ENCODE measurements at places on chromosomes 7 and 10.
A peak's percentile ranks its signal among the peaks of the same experiment; 100 is the strongest.

- DNase-seq = no peak
Measured at GRCh38 chr7:91614431-91614830, 266.1 kb downstream of the MTERF1 start.

DNA sequence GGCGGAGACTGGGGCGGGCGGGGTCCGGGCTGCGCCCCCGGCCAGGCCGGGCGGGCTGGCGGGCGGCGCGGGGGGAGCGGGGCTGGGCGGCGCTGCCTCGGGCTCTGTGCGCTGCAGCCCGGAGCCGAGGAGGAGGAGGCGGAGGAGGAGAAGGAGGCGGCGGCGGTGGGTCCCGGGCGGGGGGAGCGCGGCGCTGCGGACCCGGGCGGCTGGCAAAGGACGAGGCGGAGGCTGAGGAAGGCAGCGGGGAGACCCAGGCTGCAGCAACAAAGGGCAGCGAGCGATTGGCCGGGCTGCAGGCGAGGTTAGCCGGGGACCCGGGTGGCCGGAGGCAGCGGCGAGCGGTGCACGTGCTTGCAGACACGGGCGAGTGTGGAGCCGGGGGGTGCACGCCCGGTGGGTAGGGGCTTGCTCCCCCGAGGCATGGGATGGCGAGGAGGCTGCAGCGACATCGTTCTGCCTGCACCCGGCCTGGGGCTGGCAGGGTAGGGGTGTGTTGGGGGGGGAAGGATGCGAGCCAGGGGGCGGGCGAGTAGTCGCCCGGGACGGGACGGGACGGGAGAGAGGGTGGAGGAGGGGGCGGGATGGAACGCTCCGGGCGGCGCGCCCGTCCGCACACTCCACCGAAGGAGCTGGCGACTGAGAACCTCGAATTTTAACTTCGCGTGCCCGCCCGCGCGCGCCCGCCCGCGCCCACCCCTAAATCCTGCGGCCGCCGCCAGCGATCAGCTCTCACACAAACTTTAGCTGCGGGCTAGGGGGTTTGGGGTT is 844 bp upstream of the KAT6B start:
- peak; percentile 23 for DNase-seq

- DNase-seq = no peak
Measured at GRCh38 chr10:23412223-23412622, 26.7 kb upstream of the OTUD1 start.

DNA sequence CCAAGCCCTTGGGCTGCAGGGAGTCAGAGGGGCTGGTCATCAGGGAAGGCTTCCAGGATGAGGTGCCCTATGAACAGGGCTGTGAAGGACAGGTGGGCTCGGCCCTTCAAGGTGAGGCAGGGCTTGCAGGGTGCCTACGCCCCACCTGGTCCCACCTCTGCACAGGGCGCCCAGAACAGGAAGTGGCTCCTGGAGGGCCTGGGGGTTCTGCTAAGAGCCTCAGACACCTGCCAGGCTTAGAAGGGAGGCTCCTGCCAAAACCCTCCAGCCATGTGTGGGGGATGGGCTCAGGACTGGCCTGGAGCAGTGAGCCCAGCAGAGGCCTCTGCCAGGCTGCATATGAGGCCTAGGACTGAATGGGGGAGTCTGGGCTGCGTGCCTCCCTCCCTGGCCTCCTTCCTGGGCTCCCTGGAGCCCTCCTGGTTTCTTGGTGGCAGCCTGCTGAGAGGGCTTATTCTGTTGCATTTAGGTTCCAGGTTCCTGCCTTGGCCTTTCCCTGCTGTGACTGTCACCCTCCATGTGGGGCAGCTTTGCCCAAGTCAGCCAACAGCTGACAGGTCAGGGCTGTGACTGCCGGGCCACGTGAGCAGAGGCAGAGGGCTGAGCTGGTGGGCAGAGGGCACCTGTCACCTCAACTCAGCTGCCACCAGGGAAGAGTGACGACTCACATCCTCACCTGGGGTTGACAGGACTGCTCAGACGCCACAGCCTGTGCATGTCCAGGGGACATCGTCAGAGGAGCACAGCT is 45.2 kb upstream of the MSMB start:
- no peak for DNase-seq

GRCh38 chr10:33484787-33485186 is 150.3 kb upstream of the NRP1 start:
- DNase-seq = peak; percentile 38

- DNase-seq = no peak
Measured at GRCh38 chr10:67612577-67613537, 83.1 kb downstream of the CTNNA3 start.

- DNase-seq = no peak
Measured at GRCh38 chr7:96303105-96303685, 18.7 kb downstream of the SLC25A13 start.

GRCh38 chr10:2949948-2950354 is 117.4 kb upstream of the PFKP start:
- peak; percentile 34 for DNase-seq

DNA sequence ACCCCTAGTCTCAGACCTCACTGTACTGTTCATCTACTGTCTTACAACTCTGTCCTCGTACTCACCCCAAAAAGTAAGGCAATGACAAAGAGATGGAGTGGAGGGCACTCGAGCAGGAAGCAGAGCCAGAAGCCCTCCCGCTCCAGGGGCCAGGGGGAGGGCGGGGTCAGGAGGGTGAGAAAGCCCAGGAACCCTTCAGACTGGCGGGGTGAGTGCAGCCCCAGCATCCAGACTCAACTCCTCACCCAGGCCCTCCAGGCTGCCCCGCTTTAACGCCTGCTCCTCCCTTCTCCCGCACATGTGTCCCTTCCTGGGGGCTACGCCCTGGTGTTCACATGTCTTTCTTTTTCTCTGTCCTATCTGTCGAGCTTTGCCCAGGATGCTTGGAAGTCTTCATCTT is 66.1 kb downstream of the CALML3 start:
- DNase-seq = no peak

GRCh38 chr10:97066877-97067555 is 118.7 kb downstream of the SLIT1 start:
- DNase-seq = no peak

DNA sequence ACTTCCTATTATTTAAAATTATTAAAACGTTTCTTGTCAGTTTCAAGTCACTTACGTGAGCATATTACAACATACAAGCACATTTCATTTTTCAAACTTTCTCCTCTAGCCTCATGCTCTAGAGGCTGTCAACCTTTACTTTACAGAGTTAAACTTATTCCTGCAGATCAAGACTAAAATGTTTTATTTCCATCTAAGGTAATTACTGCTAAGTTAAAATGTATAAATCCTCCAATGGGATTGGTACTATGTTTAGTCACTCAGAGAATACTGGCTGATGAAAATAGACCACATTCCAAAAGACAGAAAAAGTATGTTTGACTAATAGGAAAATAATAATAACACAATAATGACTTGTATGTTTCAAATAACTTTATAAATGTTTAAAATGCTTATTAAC is 8.4 kb upstream of the TRDMT1 start:
- DNase-seq = peak; percentile 10

DNA sequence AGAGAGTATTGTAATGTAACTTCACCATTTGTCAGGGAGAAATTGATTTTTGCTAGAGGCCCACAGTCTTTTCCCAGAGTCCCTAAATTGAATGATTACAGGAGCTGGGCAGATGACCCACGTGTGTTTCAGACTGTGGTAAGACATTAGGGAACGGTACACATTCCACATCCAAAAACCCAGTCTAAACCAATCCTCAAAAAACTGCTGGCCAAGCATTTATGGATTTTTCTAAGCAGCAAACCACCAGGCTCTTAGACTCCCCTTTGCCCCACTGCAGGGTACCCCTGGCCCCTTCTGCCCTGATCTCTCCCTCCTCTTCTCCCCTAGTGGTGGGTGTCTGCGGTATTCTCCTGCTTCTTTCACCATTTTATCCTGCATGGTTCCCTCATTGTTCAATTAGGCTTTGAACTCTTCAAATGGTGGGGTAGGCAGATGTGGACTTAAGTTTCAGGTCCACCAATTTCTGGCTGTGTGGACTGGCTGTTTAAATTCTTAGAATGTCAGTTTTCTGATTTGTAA is 135.5 kb upstream of the SORCS3 start:
- DNase-seq = no peak

Data from AG08395 (cell line).